Hippocampal formation (tissue), 2 donors: ENCODE measurements at places on chromosomes 13 and 19.

DNA sequence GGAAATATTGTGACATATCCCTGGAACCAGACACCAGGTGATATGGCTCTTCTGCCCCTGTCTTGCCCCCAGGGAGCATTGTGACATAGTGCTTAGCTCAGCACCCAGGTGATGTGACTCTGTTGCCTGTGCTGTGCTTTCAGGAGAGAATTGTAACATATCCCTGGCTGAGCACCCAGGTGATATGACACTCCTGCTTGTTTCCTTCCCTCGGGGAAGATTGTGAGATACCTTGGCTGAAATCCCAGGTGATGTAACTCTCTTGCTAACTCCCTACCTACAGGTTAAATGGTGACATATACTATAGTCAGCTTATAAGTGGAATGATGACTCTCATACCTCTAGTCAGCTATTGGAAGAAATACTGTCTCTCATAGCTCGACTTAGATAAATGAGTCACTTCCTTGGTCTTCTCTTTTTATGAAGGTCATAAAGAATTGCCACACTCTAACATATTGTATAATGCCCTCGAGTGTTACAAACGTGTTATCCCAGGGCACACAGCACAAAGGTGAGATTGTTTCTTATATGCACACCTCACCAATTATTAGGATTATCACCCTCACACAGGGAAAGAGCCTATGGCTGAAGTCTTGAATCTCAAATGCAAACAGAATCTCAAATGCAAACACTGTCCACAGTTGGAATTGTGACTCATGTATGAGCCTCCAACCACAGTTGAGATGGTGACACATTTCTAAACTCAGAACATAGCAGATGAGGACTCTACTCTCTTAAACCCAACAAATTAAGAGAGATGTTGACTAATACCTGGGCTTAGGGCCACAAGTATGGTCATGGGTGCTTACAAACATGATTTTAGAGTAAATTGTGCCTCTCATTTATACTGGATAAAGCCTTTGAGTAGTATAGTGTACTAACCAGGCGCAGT, 32.7 kb upstream of the ZNF254 start:
- DNase-seq = no peak

DNA sequence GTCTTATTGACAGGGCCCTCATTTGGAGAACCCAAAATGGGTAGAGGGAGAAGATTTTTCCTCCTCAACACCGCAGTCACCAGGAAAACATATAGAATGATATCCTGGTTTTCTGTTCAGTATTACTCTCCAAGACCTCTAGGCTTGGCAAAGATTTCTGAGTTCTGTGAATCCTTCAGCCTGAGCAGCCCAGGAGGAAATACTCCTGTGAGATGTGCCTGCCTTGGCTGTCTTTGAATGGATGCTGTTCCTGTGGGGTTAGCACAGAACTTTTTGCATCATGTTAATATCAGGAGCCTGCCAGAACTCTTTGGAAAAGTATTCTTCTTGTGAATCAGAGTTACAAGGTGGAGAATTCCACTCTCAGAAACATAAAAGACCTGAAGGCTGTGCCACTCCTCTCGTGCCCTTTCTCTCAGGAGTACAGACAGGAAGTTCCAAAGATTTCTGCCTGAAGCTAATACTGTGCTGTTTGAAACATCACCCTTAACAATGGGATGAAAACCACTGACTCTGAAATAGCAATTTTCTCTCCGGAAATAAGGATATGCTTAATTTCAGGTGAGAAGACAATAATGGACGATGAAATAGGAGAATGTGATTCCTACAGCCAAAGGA, 520.1 kb upstream of the NBEA start:
- DNase-seq = no peak

- DNase-seq = no peak
Observed at GRCh38 chr13:45989607-45990006, 62.9 kb downstream of the ZC3H13 start.

GRCh38 chr13:74476365-74476764, 342.2 kb upstream of the KLF12 start:
- DNase-seq = no peak

GRCh38 chr13:65789815-65790214, 1440.3 kb downstream of the PCDH9 start:
- no peak for DNase-seq

DNA sequence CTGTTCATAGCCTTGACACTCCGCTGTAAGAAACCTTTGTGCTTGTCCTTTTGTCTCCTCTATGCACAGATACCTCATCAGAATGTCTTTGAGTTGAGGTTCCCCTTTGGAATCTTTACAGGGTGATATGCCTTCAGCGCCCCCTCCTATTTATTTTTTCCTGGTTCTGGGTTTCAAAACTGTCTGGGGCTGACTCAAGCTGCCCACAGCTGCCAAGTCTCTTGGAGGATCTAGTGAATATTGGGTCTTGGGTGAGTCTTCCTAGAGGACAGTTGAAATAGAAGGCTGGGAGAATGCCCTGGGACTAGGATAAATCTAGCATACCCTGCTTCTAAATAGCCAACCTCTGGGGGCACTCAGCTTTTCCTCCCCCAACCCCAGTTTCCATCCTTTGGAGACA, 930 bp downstream of the ZNF136 start:
- no peak for DNase-seq

GRCh38 chr19:2627855-2628254, 74.6 kb downstream of the GNG7 start:
- DNase-seq = no peak
